CD14-positive monocyte (primary cell): ENCODE measurements at places on chromosomes 7 and 10.

DNA sequence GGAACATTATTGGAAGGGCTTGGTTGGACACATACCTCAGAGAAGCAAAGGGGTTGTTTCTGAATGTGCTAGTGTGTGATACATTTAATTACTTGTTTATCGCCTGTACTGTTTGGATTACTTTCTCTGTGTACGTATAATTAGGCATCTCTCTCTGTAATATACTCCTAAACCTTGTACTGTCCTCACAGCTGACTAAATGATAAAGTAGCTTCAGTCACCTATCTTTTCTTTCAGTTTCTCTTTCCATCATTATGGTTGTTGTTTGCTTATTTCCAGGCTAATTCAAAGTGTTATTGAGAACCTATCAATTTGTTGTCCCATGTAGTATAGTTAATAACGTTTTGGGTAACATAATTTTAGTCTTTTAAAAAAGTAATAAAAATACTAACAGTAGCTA, 34.0 kb downstream of the MXI1 start:
- H3K27me3 ChIP-seq = no peaks in the 10 kb centered on the region
- no peak overlapping the region for H3K4me3 ChIP-seq
- peaks cover 33% of the 10 kb centered on the region for H3K36me3 ChIP-seq
- peaks cover 7% of the 10 kb centered on the region for H3K4me1 ChIP-seq

GRCh38 chr7:83414947-83415346, 234.0 kb downstream of the SEMA3E start:
- DNase-seq = no peak
- H3K27me3 ChIP-seq = no peaks in the 10 kb centered on the region
- H3K36me3 ChIP-seq = no peaks in the 10 kb centered on the region

DNA sequence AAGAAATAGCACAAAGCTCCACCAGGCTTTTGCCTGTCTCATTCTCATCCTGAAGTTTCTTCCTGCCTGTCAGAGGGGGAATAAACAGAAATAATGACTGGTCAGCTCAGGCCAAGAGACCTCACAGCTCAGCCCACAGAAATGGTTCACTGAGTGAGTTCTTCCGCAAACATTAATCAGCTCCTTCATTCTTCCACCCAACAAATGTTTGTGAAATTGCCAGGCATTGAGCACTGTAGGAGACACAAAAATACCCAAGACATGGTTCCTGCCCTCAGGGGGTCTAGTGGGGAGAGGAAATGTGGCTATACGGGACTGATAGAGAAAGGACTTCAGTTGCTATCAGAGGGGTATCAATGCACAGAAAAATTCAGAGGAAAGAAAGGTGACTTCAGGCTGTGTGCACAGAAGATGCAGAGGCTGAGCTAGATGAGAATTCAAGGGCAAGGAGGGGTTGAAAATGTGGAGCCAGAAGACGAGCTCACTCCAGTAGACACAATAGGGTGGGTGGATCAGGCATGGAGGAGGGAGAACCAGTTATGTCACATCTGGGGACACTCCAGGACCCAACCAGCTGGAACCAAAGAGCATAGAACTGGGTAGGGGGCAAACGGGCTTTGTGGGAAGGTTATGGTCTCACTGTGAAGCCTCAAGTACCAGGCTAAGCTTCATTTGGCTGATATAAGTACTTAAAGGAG, 20.9 kb downstream of the MYOF start:
- DNase-seq = no peak
- no peaks in the 10 kb centered on the region for H3K27me3 ChIP-seq
- H3K4me1 ChIP-seq = peaks cover 62% of the 10 kb centered on the region
- H3K36me3 ChIP-seq = peaks cover 14% of the 10 kb centered on the region

DNA sequence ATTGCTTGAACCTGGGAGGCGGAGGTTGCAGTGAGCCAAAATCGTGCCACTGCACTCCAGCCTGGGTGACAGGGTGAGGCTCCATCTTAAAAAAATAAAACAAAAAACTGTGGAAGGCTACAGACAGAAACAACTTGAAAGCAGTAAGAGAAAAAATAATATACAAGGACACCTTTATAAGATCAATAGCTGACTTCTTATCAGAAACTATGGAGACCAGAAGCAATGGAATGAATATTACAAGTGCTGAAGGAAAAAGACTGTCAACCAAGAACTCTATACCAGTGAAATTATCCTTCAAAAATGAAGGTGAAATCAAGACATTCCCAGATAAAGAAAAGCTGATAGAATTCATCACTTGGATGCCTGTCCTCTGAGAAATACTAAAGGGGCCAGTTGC, 49.0 kb downstream of the RBAK start:
- DNase-seq = no peak
- H3K27me3 ChIP-seq = no peaks in the 10 kb centered on the region
- no peak overlapping the region for H3K27ac ChIP-seq
- no peaks in the 10 kb centered on the region for H3K36me3 ChIP-seq

DNA sequence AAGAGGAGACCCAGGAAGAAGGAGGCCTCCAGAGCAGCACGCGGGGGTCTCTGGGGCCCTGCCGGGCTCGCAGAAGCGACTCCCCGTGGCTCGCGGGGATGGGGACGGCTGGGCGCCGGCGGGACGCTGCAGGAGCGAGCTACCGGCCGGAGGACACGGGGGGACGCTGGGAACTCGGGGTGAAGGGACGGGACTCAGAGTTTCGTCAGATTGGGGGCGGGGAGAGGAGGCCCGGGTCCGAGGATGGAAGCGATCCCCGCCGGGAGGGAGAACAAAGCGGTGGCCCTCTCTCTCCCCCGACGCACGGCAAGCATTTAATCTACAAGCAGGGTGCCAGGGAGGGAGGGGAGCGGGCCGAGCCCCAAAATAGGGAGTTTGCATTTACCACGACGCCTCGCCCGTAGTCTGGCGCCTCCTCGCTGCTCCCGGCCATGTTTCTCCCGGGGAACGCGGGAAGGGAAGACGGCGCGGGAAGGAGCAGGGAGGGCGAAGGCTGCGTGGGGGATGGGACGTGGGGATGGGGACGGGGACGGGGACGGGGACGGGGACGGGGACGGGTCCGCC, at the start of gene PRTFDC1:
Gene PRTFDC1 (minus strand): TSS at position 464 of the 564 bp plus-strand sequence. CDS start 31 bp downstream, at position 433.
- H3K27me3 ChIP-seq = no peaks in the 10 kb centered on the region
- no peak within 1 kb of the TSS for H3K27ac ChIP-seq
- peak within 1 kb of the TSS; percentile 75 for H3K4me3 ChIP-seq
- no peaks in the 10 kb centered on the region for H3K36me3 ChIP-seq

DNA sequence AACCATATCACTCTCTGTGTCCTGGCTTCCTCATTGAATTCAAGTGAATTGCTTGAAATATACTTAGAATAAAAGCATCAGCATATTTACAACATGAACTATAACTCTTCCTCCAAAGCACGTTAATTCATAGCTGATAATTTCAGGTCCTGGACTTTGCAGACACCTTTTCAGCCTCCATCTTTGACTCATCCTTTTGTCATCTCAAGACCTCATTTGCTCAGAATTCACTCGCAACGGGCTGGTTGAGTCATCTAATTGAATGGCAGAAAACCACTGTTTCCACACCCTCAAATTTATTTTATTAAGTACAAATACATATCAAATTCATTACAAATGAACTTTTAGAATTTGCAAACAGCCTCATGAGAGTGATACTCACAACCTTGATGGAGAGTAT, 545.7 kb downstream of the GATA3 start:
- no peaks in the 10 kb centered on the region for H3K27me3 ChIP-seq
- DNase-seq = no peak
- H3K4me1 ChIP-seq = no peaks in the 10 kb centered on the region

- peaks cover 26% of the 10 kb centered on the region for H3K27me3 ChIP-seq
- H3K4me3 ChIP-seq = no peak overlapping the region
- H3K27ac ChIP-seq = no peak overlapping the region
- H3K36me3 ChIP-seq = no peaks in the 10 kb centered on the region
- no peak for DNase-seq
- H3K4me1 ChIP-seq = no peaks in the 10 kb centered on the region
Observed at GRCh38 chr7:127532736-127533135, 52.7 kb downstream of the GCC1 start.

DNA sequence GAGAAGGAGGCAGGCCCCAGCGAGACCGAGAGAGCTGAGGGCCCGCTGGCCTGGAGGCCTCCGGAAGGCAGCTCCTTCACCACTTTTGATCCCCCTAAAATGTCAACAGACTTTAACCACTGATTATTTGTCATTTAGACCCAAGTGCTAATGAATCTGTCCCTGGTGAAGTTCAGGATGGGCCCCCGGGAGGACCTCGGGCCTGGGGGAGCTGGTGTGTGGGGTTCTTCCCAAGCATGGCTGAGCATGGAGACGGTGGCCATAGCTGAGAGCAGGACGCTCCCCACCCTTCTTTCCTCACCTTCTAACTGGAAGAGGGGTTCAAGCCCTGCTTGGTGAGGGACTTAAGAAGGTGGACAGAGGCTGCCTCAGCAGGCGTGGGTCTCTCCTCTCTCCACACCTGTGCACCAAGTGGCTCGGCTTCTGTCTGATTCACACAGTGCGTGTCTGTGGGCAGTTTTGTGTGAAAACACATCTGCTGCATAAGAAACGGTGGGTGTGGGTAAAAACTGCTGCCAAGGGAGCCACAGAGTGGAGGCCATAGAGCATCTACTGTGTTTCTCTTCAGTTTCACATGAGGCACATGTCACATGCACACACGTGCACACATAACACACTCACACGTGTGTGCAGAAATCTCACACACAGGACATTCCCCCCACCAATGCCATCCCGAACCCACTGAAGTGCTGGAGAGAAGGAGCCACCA, 53.5 kb upstream of the VIPR2 start:
- no peak for DNase-seq
- H3K4me3 ChIP-seq = no peak overlapping the region
- H3K36me3 ChIP-seq = no peaks in the 10 kb centered on the region
- H3K27ac ChIP-seq = no peak overlapping the region

GRCh38 chr10:7153750-7154149, 257.1 kb downstream of the SFMBT2 start:
- H3K36me3 ChIP-seq = peaks cover under 1% of the 10 kb centered on the region
- H3K4me3 ChIP-seq = no peak overlapping the region
- no peak overlapping the region for H3K27ac ChIP-seq
- H3K4me1 ChIP-seq = peaks cover 14% of the 10 kb centered on the region
- DNase-seq = peak; percentile 17
- H3K27me3 ChIP-seq = no peaks in the 10 kb centered on the region

DNA sequence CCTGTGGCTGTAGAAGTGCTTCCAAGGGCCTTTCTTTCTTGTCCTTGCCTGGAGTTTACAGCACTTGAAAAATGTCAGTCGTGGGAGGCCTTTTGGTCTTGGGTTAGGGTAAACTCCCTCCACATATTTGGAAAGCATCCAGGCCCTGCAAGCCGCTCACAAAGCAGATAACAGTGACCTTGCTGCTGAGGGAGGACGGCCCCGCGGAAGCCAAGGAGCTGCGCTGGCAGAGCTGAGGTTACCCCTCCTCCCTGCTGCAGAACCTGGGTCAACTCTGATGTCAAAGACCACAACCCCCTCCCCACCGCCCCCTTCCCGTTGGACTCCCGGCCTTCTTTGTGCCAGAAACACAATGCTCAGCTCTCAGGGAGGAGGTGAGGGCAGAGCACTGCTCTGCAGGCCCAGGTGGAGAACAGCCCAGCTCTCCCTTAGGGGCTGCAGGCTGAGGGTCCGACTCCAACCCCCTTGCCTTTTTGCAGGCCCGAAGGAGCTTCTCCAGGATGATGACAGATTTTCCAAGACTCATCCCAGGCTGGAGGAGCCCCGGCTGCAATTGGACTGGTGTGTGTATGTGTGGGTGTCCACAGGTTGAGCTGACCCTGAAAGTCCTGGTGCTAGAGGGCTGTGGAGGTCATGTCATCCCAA, 957.6 kb upstream of the ZNF722 start:
- no peak overlapping the region for H3K27ac ChIP-seq
- no peaks in the 10 kb centered on the region for H3K4me1 ChIP-seq
- no peaks in the 10 kb centered on the region for H3K36me3 ChIP-seq
- DNase-seq = no peak

DNA sequence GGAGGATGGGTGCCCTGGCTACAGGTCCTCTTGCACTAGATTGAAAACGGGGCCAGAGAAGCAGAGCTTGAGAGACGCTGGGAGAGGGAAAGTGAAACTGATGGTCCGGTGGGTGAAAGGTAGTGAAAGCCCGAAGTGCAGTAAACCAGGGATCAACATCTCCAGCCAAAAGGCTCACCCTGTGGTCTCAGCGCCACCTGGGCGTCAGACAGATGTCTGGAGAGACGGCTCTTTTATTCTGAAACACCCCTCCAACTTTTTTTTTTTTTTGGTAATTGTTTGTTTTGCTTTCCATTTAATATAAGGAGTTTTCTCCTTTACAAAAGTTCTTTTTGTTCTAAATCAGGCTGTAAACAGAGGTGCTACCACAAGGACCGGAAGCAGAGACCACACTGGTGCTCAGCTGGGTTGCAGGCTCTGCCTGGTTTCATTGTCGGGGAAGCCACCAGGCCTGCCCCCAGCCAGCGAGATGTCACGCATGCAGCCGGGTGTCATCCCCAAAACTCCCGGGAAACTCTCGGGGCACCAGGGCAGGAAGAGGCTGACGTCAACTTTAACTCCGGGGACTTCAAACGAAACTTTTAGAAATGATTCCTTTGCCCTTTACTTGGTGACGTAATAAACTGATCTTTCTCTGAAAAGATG, 11.2 kb downstream of the IL2RA start:
- peak overlapping the region; percentile 78 for H3K4me3 ChIP-seq
- no peaks in the 10 kb centered on the region for H3K36me3 ChIP-seq
- H3K4me1 ChIP-seq = peaks cover 32% of the 10 kb centered on the region
- H3K27me3 ChIP-seq = no peaks in the 10 kb centered on the region
- peak overlapping the region; percentile 30 for H3K27ac ChIP-seq

- no peak overlapping the region for H3K27ac ChIP-seq
- no peak overlapping the region for H3K4me3 ChIP-seq
- H3K4me1 ChIP-seq = no peaks in the 10 kb centered on the region
- H3K27me3 ChIP-seq = no peaks in the 10 kb centered on the region
- no peaks in the 10 kb centered on the region for H3K36me3 ChIP-seq
- DNase-seq = no peak
Observed at GRCh38 chr10:52346394-52347326, 32.6 kb downstream of the DKK1 start.

GRCh38 chr10:33214174-33214573, 120.3 kb downstream of the NRP1 start:
- no peaks in the 10 kb centered on the region for H3K27me3 ChIP-seq
- DNase-seq = no peak
- no peak overlapping the region for H3K4me3 ChIP-seq
- H3K36me3 ChIP-seq = no peaks in the 10 kb centered on the region
- no peaks in the 10 kb centered on the region for H3K4me1 ChIP-seq
- no peak overlapping the region for H3K27ac ChIP-seq

DNA sequence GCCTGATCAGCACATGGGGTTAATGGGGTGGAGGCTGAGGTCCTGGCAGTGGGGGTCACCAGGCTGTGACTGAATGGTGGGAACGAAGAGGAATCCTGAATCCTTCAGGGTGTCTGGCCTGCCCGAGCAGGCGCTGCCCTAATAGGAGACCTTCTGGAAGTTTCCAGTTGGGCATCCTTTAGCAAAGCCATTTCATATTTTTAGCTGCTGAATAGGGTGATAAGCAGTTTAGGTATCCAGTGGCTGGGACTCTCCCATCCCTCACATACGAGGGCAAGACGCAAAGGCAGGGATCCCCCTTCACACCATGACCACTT, 159.3 kb downstream of the SH3PXD2A start:
- H3K27me3 ChIP-seq = peaks cover 24% of the 10 kb centered on the region
- no peak overlapping the region for H3K4me3 ChIP-seq
- no peak for DNase-seq
- peaks cover 24% of the 10 kb centered on the region for H3K4me1 ChIP-seq
